ENCODE measurements at places on chromosomes 1 and 21.

DNA sequence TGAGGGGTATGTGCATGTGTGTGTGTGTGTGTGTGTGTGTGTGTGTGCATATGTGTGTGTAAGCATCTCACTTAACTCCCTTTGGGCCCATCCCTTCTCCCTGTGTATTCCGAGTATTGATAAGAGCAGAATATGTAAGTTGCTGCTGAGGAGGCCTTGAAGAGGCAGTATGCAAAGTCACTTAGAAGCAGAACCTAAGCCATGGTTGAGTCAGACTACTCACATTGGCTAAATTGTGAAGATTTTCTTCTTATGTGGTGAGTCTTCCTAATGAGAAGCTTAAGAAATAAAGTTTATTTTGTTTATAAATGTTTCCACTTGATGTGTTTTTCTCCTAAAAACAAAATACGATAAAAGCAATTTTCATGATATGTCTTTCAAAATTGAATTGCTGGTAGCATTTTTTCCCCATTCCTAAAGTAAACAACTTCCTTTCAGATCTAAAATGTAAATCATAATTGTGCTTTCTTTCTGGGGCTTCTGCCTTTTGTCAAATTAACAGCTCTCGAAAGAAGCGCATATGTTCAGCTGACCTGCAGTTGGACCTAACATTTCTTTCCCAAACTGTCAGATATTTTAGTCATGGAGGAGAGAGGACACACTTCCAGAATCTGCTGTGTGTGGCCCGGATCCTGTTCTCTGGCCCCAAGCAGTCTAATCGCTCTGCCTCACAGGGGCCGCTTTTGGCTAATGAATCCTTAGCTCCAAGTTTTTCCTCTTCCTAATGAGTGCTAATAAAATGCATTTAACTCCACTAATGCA lies 284.0 kb downstream of the DUSP10 start:
- no peak for DNase-seq

GRCh38 chr1:208631506-208631905 lies 387.3 kb upstream of the PLXNA2 start:
- no peak for DNase-seq

DNA sequence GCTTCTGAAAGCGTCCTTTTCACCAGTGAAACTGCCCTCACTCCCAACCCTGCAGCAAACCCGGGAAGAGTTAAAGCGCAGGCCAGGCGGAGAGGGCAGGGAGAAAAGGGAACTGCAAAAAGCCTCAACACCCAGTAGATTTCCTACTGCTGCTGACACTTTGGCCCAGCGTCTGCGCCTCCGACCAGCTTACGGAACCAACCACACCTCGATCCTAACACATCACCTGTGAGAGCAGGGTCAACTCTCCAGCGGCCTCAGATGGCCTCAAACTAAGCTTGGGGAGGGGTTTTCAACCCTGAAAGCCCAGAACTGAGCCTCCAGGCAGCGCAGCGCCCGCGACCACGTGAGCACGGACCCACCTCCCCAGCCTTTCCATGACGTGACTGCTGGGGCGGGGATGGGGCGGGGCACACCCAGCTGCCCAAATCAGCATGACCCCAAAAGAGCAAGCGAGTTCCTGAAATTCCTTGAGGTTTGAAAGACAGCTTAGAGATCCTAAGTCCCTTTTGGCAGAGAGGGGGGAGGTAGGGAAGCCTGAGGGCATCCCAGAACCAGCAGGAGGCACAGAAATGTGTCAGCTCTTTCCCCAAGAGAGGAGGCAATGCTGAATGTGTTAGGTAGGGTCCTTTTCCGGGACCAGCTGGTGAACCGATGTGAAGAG lies 59.1 kb downstream of the ITPKB start:
- DNase-seq: no peak

- no peak for DNase-seq
These were observed 157.4 kb upstream of the L1TD1 start for GRCh38 chr1:62037274-62037673.

- no peak for DNase-seq
These were observed 542 bp downstream of the EIF2B3 start for GRCh38 chr1:44985747-44986359.

- no peak for DNase-seq
These were observed 20.7 kb upstream of the RAP1GAP start for GRCh38 chr1:21689661-21690372.

- DNase-seq: no peak
These were observed 54.6 kb upstream of the SIPA1L2 start for GRCh38 chr1:232684371-232685105.

DNA sequence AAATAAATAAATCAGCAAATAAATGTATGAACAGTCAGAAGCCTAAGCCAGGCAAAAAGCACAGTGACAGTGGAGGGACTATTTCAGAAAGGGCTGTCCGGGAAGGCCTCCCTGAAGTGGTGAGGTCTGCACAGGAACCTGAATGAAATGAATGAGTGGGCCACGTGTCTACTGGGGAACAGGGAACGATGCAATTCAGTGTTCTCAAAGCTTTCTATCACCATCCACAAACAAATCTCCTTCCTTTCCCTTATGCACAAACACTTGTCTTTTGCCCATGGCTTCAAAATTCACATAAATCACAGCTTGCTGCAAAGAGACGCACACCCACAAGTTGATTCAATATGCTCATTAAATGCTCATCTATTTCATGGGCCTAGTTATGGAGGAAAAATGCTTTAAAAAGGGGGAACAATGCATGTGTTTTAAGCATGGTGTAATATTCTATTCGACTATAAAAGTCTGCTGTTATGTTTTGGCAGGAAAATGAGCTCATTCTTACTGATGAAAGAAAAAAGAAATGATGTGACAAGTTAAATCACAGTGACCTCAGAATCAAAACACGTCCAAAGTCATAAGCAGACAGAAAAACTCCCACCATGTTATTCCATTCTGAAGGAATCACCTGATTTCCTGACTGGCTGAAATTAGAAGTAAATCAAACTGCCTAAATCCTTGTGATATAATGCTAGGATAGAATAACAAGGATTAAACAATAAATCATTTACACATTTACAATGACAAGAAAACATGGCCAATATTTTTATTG lies 21.6 kb downstream of the URB1 start:
- no peak for DNase-seq

- DNase-seq: no peak
These were observed 205.1 kb upstream of the EDN2 start for GRCh38 chr1:41689558-41689981.

DNA sequence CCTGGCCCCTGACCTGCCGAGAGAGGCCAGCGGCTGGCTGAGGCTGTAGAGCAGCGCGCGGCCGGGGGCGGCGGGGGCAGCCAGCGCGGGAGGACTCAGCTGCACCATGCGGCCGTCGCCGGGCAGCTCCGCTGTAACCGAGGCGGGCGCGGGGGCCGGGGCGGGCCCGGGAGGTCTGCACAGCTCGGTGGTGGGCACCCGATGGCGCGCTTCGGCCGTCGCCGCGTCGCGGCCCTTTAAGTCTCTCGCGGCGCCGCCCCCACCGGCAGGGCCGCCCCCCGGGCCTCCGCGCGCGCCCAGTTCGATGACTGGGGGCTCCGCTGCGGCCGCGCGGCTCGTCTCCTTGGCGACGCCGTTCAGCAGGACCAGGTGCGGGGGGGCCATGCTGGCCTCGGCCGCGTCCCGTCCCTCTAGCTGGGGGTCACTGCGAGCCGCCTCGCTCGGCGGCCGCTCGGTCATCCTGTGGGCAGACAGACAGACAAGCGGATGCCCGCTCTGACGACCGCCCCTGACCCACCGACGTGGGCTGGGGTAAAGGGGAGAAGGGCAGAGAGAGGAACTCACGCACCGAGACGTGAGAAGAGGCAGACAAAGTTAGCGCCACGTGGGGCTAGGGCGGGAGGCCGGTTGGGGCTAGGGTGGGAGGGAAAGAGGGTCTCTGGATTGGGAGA lies 6.5 kb downstream of the TAL1 start:
- DNase-seq: no peak

DNA sequence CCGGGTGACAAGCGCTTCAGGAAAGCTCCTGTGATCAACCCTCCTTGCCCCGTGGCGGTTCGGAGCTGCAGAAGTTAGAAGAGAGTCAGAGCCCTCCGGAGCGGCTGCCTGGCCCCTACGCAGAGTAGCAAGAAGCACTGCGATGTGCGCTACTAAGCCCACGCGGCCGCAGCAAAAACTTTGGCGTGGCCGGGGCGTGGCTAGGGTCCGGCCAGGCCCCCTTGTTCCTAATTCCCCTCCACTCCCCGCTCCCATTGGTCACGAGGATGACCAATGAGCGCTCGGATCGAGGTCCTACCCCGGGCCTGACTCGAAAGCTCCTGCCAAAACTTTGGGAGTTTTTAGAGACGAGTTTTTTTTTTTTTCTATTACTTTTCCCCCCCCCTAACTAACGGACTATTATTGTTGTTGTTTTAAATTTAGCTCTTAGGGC lies at the start of gene HLX:
HLX (plus strand) TSS at position 368 of the 433 bp plus-strand sequence. CDS start 415 bp downstream, outside the sequence.
- DNase-seq: no peak

DNA sequence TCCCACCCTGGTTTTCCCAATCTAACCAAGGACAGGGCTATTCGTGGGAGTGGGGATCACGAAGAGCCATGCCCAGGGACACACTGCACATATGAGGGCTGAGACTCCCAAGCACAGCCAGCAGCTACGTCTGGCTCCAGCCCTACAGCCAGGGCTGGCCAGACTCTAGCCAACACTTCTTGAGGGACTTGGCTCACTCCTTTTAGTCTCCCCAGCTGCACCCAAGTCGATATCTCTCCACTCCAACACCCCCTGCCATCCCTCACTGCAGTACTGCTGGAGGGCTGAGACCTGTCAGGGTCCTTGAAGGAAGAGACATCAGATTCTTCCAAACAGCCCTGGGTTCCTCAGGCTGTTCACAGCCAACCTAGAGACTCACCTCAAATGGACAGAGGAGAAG lies 62.6 kb downstream of the CD46 start:
- DNase-seq: no peak
